H7 (cell line): ENCODE measurements at places on chromosomes 12 and 14.
A peak's percentile ranks its signal among the peaks of the same experiment; 100 is the strongest.

DNA sequence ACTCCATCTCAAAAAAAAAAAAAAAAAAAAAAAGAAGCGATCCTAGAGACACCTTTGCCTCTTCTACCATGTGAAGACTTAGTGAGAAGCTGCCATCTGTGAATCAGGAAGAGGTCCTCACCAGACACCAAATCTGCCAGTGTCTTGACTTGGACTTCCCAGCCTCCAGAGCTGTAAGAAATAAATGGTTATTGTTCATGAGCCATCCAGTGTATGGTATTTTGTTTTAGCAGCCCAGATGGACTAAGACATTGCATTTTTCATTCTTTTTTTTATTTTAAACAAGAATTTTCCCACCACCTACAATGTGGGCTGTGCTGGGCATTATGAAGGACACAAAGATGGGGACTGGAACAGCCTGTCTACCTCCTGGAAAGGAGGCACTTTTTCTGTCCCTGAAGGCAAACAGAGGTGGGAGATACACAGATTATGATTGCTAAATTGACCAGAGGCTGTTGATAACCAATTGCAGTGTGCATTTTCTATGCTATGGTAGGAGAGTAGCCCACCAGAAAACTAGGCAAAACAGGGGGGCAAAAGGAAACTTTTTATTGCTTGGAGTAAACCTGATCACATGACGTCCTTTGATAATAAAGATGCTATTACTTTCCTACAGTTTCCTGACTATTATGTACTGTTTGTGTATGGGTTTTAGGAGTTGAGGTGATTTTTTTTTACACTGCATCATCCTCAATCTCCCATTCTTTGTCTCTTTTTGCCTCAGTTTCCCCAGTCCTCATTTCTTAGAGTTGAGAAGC, 2.8 kb upstream of the C12orf43 start:
- DNase-seq: no peak

DNA sequence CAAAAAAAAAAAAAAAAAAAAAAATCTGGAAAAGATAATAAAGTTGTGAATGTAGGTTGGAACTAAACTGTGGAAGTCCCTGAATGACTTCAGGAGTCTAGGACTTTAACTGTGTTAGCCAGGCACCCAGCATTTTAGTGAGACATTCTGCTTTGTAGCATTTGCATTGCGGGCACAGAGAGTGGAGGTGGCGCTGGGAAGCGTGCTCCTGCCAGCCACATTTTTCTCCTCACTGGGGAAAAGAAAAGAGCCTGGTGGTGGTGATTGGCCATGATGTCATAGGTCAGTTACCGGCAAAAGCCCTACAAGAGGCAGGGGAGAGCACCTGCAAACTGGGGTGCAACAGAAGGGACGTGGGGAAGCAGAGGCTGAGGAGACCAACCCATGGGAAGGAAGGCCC, 9.7 kb upstream of the GAPDH start:
- DNase-seq: no peak

GRCh38 chr14:21498540-21499526, 12.3 kb downstream of the METTL3 start:
- DNase-seq: peak; percentile 56

GRCh38 chr12:24977711-24978110, 28.8 kb upstream of the BCAT1 start:
- no peak for DNase-seq

DNA sequence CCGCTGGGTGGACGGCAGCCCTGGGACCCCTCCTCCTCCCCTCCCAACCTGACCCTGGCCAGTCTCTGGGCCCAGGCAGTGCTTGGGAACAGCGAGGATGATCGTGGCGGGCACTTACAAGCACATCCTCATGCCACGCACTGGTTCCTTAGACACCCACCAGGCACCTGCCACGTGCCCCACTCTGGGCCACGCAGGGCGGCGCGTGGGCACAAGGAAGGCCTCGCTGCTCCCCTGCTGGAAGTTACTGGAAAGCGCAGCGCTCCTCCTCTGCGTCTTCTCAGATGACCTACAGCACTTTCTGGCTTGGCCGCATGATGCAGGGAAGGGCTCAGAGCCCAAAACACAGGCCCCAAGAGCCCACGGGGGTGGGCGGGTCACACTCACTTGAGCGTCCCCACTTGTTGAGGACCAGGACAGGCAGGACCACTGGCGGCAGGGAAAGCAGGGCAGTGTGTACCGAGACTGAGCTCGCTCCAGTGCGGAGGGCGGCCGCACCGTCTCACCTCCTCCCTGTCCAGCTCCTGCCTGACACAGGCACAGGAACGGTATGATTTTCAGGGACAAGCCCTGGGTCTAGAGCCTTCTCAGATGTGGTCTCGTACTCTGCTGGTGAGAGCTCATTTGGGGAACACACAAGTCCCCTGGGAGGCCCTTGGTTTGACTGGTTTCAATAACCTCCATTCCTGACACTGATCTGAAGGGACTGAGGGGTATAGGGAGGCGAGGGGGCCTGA, 128.3 kb upstream of the EVL start:
- peak; percentile 76 for DNase-seq

GRCh38 chr14:100820957-100821356, 5.0 kb upstream of the MEG3 start:
- no peak for DNase-seq

DNA sequence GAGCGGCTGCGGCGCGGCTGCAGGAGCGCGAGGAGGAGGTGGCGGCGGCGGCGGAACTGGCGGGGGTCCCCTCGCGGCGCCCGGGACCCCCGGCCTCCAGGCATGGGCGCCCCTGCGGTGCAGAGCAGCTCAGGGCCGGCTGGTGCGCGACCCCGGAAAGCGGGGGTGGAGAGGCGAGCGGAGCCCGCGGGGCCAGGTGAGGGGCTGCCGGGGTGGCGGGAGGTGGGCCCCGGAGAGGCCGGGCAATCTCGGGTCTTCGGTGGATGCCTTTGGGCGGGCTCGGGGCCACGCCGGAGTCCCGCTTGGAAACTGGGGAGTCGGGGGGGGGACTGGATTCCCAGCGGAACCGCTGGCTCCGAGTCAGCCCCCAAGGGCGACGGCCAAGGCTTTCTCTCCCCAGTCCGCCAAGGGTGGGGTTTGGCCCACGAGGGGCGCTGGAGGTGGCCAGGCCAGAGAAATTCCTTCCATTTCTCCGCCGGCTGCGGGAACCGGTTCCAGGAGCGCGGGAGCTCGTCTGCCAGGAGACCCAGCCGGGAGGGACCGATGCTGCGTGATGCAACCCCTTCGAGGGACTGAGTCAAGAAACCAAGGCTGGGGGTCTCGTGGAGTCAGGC, 13.9 kb upstream of the NR4A1 start:
- peak; percentile 87 for DNase-seq

GRCh38 chr14:90427848-90428426, 31.1 kb downstream of the CALM1 start:
- DNase-seq: no peak

- no peak for DNase-seq
Measured at GRCh38 chr12:57215668-57216013, 953 bp upstream of the NXPH4 start.

GRCh38 chr14:68658029-68658509, 134.8 kb downstream of the ZFP36L1 start:
- no peak for DNase-seq

DNA sequence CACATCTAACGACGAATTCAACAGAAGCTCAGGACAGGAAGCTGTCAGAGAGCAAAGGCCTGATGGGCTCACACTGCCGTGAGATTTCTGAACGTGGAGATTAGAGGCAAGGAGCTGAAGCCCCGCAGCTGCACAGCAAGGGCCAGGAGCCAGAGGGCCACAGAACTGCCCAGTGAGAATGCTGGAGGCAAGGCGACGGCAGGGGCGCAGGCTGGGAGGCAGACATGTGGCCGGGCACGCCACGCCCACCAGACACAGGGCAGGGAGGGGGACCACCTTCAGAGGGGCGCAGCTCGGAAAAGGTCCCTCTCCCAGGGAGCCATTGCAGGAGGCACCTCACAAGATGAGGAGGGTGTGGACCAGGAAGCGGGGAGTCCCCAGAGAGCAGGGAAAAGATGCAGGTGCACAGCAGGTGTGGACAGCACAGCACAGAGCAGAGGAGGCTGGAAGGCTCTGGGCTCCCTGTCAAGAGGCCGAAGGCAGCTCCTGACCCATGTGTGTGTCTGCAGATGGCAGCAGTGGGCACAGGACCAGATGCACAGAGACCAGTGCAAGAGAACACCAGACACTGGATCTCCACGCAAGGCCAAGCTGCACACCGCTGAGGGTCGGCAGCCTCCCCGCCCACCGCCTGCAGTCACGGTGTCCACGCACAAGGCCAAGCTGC, 23.0 kb downstream of the BTBD6 start:
- no peak for DNase-seq

- DNase-seq: no peak
Measured at GRCh38 chr14:22174412-22175277, 414.4 kb downstream of the DAD1 start.

- DNase-seq: no peak
Measured at GRCh38 chr12:109737631-109738030, 24.0 kb downstream of the FAM222A start.

GRCh38 chr14:67385618-67386017, 25.5 kb downstream of the EIF2S1 start:
- DNase-seq: no peak

GRCh38 chr14:68972507-68973218, 6.4 kb downstream of the ACTN1 start:
- DNase-seq: no peak
